Cardiac fibroblast (primary cell): ENCODE measurements at places on chromosomes 13 and 19.

DNA sequence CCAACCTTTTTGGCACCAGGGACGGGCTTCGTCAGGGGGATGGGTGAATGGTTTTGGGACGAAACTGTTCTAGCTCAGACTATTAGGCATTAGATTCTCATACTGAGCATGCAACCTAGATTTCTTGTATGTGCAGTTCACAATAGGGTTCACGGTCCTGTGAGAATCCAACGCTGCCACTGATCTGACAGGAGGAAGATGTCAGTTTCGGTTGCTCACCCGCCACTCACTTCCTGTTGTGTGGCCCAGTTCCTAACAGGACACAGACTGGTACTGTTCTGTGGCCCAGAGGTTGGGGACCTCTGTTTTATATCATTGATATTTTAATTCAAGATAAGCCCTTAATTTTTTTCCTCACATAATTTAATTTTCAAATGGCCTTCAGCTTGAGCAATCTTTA lies 26.7 kb upstream of the TDRD3 start:
- no peak for DNase-seq

DNA sequence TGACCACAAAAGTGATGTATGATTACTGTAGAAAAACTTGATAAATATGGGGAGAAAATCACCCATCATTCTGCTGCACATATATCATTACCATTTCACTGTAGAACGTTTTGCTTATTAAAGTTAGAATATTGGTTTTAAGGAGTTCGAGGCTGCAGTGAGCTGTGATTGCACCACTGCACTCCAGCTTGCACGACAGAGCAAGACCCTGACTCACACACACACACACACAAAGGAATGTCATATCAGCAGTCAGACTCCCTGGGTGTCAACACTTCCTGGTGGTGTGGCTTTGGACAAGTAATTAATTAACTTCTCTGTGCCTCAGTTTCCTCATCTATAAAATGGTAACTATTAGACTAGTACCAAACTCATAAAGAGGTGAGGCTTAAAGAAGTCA lies 11.3 kb upstream of the PNMA8A start:
- DNase-seq: peak; percentile 61

DNA sequence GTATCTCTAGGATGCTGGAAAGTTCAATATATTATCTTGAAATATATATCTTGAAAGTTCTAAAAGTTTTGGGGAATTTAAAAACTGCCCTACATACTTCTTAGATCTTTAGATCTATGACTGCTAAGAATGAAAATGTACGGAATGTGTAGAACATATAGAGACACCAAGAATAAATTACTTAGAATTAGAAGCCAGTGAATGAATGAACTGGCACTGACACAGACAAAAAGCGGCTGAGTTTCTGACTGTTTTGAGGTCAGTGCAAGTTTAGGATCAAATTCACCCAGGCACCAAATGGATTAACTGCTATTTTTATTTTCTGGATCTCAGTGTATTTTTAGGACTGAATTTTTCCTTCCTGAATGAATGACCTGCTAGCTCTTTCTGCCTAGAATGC lies 411.2 kb downstream of the KCTD12 start:
- no peak for DNase-seq

GRCh38 chr13:111184458-111185401 lies 69.6 kb downstream of the ARHGEF7 start:
- peak; percentile 31 for DNase-seq

- DNase-seq: no peak
These were observed 108.6 kb downstream of the COL4A2 start for GRCh38 chr13:110415669-110416068.

- DNase-seq: no peak
These were observed at the start of gene ZNF723 for GRCh38 chr19:22832031-22832762. ZNF723 (plus strand) TSS chr19:22832291; CDS start chr19:22832380, 89 bp downstream.

DNA sequence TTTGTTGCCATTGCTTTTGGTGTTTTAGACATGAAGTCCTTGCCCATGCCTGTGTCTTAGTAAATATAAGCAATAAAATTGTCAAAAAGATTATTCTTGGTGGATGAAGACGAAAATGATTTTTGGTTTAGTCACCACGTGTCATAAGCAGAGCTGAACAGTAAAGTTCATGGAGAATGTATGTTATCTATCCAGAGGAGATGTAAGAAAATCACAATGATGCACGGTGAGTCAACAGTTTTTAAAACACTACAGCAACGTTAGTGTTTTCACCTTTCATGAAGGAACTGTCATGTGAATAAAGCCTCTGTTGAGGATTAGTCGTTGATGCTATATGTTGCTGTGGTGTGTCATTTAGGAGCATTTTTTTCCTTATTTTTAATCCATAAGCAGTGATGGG lies 137.6 kb downstream of the GPC6 start:
- DNase-seq: peak; percentile 14

DNA sequence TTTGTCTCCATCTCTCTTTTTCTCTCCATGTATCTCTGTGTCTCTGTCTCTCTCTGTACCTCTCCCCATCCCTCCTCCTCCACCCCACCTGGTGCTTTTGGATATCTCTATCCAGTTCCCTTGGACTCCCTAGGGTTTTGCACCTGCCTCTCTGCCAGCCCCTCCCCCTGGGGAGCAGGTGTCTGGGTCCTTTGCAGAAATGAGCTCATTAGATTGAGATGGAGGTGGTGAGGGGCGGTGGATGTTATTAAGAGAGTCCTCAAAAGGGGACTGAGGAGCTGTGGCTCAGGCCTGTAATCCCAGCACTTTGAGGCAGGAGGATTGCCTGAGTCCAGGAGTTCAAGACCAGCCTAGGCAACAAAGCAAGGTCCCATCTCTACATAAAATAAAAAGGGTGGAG lies 2.1 kb downstream of the KCNN4 start:
- DNase-seq: no peak

- no peak for DNase-seq
These were observed 1.5 kb downstream of the ZIC5 start for GRCh38 chr13:99969919-99970650.

DNA sequence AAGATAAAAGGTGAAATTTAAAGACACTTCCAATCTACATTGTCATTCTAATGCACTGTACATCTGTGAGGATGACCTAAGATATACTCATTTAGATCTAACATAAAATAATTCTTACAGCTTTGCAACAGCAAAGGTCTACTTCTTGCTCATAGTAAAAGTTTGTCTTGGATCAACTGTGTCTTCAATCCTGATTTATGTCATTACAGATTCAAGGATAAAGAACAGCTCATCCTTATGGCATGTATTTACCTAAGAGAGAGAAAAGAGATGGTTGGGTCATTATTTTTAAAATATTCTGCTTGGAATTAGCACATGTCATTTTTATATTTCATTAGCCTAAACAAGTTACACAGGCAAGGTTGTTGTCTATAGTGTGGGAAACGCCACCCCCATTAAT lies 2193.1 kb downstream of the PCDH9 start:
- no peak for DNase-seq

GRCh38 chr13:97256343-97256783 lies 34.2 kb downstream of the MBNL2 start:
- peak; percentile 97 for DNase-seq

DNA sequence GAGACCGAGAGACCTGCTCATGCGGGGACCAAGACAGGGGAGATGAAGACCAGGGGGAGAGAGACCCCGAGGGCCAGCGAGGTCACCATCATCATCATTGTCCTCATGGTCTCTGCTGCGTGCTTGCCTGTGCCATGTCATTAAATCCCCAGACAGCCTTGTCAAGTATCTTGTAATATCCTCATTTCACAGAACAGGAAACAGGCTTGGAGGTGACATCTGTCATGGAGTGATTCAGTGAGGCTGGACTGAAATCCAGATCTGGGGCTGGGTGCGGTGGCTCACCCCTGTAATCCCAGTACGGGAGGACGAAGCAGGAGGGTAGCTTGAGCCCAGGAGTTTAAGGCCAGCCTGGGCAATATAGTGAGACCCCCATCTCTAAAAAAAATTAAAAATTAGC lies 5.9 kb upstream of the NANOS2 start:
- DNase-seq: no peak

DNA sequence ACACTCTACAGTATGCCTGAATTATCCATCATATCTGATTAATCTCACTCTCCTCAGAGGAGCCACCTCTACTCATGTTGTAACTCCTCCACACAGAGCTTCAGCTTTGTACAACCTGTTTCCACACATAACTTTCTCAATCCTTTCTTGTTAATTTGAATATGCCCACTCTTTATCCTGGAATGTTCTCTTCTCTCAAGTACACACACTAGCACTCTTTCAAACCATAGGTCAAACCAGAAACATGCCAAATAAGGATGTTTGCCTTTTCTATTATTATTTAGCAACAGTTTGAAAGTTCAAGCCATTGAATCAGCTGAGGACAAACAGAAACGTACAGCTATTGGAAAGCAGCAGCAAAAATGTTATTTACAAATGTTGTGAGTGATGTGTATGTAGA lies 110.3 kb downstream of the MIPEP start:
- peak; percentile 90 for DNase-seq

DNA sequence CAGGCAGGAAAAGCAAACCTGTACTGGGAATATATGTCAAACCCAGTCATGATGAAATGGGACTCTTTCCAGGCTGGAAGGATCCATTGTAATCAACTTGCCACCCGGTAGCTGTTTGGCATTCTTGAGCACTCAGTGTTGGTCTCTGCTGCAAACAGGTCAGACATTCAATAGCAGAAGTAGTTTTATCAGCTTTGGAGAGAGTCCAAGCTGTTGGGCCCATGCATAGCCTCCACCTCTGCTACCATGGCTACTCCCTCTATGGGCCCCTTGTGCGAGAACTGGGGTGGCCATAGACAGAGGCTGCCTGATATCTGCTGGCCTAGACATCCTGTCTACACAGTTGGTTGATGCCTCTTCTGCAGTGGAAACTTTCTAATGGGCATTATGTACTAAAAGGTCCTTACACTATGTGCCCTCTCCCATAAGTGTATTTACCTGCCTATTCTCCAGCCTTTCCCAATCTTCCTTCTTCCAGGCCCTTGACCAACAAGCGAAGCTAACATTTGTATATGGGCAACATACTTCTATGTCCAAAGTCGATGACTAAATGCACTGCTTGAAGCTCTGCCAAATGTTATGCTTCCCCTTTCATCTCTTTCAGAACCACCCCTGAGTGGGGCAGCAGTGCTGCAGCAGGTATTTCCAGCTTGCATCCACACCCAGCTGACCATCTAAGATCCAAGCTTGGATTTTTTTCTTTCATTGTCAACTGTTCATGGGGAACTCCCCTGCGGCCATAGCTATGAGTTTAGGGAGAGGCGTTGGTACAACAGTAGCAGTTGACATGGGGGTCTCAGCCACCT lies 5.3 kb upstream of the RNF6 start:
- no peak for DNase-seq

DNA sequence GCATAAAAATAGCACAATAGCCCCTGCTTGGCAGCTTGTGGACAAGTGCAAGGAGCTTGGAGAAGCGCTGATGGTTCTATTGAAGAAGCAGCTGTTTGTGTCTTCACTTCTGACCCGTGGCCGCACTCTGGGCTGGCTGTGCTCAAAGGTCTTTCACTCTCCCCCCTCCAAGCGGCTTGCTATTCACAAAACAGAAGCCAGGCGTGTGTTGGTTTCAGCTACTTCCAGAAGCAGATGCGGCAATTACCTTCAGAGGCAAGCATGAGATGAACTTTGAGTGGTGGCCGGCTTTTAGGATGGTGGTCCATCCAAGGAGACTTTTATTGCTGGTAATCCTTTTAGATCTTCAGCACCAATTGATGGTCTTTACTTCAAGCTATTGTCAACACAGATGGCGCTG lies 188.5 kb upstream of the ARGLU1 start:
- no peak for DNase-seq

GRCh38 chr19:1616875-1617274 lies 11.6 kb upstream of the UQCR11 start:
- no peak for DNase-seq
